ENCODE measurements at places on chromosomes 1 and 21. TPM values are rescaled to one million over a fixed set of nuclear protein-coding genes. Genes with fewer than 3 reads are reported as not detected.

- no peak for DNase-seq
Measured at GRCh38 chr1:15747378-15747777, 5.1 kb downstream of the TMEM82 start.

Gene CD52
- total RNA-seq: not detected

GRCh38 chr21:36422279-36423098, 37.3 kb downstream of the CHAF1B start:
- DNase-seq: peak; percentile 65

GRCh38 chr1:170075186-170075585, 691 bp upstream of the KIFAP3 start:
- no peak for DNase-seq

DNA sequence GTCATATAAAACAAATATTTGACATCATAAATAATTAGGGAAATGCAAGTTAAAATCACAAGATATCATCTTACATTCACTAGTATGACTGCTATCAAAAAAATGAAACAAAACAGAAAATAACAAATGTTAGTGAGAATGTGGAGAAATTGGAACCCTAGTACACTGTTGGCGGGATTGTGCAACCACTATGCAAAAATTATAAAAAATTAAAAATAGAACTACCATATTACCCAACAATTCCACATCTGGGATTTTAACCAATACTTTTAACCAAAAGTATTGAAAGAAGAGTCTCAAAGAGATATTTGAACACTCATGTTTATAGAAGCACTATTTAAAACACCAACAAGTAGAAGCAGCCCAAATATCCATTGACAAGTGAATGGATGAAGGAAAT, 797.2 kb upstream of the ADAMTS5 start:
- peak; percentile 17 for DNase-seq

DNA sequence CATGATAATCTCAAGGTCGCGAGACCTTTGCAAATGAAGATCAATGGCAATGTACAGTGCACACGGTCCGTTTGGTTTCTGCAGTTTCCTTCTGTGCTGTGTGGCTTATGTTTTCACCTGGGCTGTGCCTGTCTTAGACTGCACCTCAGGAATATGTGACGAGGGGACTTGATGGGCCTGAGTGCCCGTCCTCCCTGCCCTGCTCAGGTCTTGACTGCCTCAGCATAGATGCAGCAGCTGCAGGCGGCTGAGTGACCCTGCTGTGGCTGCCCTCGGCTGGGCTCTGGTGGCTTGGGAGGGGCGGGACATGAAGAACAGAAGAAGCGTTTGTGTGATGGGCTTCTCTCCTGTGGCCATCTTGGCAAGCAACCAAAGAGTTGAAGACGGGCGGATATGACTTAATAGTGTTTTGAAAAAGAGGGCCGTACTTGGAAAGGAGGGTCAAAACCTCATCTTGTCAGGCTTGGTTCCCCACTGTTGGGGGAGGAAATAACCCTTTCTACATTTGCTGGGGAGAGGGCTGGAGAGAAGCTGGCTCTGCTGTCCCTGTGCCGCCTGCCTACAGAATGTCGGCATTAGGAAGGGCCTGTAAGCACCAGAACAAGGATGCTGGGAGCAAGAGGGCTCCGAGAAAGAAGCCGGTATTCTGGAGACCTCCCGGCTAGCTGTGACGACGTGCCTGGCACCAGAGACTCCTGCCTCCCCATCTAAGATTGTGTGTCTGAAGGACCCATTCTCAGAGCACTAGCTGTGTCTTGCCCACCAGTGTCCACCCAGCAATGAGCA, 7.1 kb downstream of the MYBPHL start:
- peak; percentile 89 for DNase-seq
